ENCODE measurements at places on chromosomes 5 and 9.

GRCh38 chr5:133132717-133133116, 80.9 kb downstream of the HSPA4 start:
- no peak for DNase-seq

- DNase-seq: no peak
These were observed 855.4 kb downstream of the TAF11L14 start for GRCh38 chr5:18489703-18490102.

GRCh38 chr5:171549274-171549673, 129.8 kb downstream of the FGF18 start:
- no peak for DNase-seq

DNA sequence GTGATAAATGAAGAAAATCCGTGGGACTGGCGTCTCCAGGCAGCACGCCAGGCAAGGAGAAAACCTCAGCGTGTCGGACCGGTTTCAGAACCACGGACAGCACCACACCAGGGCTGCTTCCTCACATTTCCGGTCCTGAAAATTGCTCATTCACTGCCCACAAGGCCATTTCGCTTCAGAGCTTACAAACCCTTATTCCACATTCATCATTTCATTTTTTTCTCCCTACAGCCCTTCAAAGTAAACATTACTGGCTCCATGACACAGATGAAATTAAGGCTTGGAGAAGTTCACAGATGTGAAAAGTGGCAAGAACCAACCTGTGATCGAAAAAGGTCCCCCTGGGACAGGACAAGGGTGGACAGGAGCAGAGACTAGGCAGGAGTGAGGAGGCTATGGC, 1.5 kb upstream of the GPRIN1 start:
- peak; percentile 93 for DNase-seq

DNA sequence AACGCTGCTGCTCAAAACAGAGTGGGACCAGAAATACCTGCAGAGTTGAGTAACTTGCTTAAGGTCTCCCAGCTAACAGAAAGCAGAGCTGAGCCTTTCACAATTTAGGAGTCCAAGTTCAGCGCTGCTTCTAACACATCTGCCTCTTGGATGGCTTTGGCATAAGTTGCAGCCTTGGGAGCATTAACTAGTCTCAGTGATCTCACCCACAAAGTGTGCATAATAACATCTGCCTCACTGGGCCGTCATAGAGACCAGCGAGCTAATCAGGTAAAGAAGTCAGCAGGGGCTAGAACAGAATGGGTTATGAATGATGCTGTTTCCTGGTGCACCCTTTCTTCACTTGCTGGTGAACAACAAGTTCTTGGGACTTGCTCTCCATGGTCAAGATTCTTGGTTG, 36.5 kb downstream of the WWC1 start:
- DNase-seq: no peak

- DNase-seq: no peak
These were observed 57.9 kb upstream of the SIMC1 start for GRCh38 chr5:176180339-176180738.

- peak; percentile 28 for DNase-seq
These were observed 778.3 kb downstream of the PRELID2 start for GRCh38 chr5:145056800-145057199.
